Activated CD4-positive, alpha-beta T cell treated with anti-CD3 and anti-CD28 coated beads, Interleukin-2, amount 50 U/mL, for 4 hours (primary cell): ENCODE measurements at places on chromosomes 3 and 15.

GRCh38 chr3:70927239-70927638, 614.8 kb upstream of the MDFIC2 start:
- no peak for DNase-seq

DNA sequence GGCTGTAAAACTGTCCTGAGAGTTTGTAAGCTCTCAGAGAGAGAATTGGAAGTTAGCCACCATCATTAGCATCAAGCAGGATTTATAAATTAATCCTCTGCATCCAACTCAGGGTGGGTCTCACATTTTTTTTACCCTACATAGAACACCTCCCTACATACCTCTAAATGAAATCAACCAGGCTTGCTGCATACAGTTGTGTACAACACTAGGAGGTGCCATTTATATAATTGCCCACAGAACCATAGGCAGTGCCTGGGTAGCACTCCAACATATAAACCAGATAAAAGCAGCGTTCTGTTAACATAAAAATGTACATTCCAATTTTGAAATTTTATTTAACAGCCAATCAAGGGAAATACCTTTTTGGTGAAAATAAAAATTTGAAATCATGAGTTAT, 48.2 kb upstream of the SELENOK start:
- DNase-seq, result no peak

DNA sequence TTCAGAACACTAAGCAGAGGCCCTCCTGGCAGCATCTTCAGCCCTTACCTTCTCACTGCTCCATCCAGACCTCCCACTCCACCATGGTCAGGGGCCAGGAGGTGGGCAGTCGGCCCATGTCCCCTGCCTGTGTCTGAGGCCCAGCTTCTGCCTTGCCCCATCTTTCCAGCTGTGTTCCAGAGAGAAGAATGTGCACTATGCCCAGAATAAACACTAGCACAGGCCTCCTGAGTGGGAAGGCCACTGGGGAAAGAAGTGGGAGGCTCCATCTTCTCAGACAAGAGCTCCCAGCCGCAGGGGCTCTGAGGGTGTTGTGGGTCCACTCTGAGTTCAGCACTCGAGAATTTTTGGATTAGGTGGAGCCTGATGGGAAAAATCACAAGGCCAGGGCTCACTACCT, 44.5 kb downstream of the ADCY5 start:
- no peak for DNase-seq

- no peak for DNase-seq
Observed at GRCh38 chr3:29064085-29064484, 216.8 kb upstream of the RBMS3 start.

DNA sequence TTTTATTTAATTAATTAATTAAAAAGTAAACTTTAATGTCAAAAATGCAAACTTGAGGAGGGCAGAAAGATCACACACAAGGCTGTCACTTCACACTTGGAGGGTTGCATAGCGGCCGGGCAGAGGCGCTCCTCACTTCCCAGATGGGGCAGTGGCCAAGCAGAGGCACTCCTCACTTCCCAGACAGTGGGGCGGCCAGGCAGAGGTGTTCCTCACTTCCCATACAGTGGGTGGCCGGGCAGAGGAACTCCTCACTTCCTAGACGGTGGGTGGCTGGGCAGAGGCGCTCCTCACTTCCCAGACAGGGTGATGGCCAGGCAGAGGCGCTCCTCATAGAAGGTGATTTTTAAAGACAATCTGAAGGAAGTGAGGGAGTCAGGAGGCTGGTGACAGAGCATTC, 277.5 kb downstream of the PDCD6IP start:
- DNase-seq, result no peak

DNA sequence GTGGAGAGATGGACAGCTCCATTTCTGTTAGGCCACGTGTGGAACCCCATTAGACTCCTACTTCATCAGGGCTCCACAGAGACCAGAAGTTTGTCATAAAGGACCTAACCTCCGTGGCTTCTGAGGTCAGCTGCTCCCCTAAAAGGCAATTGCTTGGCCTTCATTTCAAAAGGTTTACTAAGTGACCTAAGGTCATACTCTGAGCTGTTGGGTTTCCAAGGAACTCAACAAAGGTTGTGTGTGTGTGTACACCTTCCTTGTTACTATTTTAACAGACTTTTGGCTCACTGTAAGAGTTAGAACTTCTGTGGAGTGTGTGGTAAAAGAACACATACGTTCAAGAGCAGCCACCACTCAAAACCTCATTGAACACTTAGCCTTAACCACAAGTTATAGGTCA, 73.9 kb downstream of the SEC22A start:
- no peak for DNase-seq

DNA sequence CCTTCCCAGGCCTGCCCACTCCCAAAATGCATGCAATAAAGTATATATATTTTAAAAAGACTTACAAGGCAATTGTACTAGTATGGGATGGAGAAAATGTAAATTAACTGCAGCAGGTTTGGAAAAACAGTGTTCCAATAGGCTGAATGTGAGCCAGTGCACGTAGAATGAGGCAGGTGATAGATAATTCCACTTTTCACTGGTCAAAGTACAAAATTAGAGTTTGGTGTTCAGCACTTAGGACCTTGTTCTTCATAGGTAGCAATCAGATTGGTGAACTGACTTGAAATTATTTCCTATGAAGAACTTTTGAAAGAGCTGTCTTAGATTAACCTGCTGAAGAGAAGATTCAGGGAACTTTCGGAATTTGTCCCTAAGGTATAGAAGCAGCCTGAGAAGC, 1.9 kb downstream of the WDR48 start:
- DNase-seq, result no peak

DNA sequence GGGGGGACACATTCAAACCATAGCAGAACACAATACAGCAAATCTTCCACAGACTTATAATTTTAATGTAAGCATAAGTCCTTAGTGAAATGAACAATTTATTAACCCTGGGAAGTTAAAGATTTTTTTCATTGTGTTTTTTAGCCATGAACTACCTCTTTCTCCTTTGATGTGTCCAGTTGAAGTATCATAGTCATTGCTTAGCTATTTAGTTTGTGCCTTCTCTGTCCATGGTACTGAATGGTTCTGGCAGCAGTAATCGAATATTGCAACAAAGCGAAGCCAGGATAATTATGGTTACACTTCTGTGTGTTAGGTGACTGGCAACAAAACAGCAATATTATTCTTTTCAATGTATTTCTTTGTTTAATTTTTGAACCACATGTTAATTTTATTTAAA, 403.0 kb upstream of the ONECUT1 start:
- DNase-seq, result no peak

DNA sequence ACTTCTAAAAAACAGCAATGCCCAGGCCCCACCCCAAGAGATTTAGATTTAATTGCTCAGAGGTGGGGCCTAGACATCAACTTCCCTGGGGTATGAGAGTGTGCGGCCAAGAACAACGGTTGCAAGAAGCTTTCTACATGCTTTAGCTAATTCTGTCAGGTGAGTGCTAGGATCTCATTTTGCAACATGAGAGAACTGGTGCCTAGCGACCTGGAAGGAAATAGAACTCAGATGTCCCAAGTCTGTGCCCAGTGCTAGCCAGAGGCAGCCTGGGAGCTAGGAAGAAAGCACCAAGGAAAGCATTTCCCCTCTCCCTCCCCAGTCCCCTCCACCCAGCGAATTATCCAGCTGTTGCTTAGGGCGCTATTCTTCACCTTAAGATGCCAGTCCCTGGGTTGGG, 22.9 kb upstream of the HRH1 start:
- DNase-seq, result no peak

GRCh38 chr3:30227571-30228301, 378.7 kb upstream of the TGFBR2 start:
- DNase-seq, result no peak

DNA sequence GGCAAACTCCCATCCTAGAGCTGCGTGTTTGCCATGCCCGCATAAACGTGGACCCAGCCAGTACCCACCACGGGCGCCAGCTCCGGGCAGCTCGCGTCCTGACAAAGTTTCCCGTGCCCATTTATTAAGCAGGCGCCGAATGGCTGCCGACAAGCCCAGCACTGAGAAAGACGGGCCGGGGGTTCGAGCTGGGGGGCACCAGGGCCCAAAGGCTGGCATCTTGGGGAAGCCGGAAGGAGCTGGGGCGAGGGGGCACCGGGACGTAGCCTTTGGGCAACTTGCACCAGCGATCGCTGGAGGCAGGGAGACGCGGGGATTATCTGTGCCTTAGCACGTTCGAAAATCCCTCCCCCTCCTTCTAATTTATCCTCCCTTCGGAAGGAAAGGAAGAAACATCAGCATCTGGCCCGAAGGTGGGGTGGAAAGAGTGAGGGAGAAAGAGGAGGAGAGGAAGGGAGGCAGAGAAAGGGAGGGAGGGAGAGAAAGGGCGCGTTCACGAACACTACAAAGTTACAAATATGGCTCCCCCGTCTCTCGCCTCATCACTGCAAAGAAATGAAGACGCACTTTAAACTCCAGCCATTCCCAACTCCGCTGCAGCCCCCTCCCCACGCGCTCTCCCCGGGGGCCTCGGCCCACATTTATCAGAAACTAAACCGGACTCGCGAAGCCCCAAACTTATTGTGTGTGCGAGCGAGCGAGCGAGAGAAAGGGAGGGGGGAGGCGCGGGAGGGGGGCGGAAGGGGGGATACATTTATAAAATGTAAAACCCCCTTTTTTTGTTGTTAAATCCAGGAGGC, 1.0 kb downstream of the ANP32A start:
- peak; percentile 19 for DNase-seq

DNA sequence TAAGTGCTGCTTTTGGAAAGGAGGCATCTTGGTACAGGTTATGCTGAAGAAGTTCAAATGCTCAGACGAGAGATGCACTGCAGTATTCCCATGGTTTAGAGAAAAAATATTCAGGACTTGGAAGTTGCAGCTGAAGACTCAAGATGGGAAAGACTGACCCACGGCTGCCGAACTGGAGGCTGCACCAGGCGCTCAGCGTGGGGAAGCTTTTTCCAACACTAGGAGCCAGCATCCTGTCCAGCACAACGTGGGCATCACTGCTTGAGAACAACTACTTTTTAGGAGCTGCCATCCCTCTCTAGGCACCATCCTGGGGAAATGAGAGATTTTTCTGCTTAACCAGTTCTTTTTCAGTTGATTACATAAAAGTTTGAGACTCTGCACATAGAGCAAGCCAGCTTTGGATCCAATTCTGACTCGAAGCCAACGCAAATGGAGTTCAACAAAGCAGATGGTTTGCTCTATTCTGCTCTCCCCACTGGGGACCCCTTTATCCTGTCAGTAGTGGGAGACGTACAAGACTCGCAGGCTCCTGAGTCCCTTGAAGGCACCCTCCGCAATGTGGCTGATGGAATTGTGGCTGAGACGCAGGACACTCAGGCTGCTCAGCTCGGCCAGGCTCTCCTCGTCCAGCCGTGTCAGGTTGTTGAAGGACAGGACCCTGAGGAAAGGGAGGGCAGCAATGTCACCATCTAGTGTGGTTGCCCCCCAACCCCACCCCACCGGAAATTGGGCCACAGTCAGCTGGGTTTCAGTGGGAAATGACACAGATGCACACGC, 93.8 kb downstream of the LRIG1 start:
- DNase-seq, result no peak

- no peak for DNase-seq
Observed at GRCh38 chr15:89616228-89616627, 39.0 kb downstream of the KIF7 start.

- no peak for DNase-seq
Observed at GRCh38 chr15:70587896-70588567, 175.3 kb downstream of the UACA start.

DNA sequence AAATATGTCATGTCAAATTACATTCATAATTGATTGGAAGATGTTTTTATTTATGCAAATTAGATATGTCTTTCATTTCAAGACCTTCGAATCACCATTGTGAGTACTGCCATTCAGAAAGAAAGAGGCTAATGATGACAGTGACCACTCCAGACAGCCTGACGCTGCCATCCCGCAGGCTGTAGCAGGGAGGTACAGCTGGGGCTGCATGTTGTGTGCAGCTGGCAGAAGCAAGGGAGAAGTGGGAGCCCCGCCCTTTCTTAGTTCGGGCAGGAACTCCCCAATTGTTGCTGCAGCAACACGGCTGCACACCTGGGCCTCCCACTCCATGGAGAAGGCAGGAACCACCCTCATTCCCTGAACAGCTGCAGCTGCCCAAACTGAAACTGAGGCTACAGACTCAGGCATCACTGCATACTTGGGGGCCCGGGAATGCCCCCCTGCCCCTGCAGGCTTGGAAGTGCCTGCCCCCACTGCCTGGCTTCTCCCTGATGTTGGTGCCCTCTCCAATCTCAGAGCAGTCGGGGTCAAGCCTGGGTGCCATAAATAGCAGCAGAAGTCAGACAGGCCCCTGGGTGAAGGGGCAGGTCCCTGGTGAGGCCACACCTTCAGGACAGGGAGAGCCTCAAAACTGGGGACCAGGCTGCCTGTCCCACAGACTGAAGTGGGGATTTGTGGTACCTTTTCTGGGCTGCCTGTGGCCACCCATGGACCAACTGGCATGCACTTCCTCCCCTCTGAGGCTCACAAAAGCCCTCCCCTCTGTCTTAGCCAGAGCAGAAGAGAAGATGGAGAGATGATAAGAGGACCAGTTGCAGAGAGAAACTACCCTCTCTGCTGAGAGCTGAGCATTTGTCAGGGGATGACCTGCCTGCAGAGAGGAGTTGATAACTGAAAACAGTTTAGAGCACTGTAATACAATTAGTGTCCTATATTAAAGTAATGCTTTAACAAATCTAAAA, 964.6 kb downstream of the SI start:
- no peak for DNase-seq

DNA sequence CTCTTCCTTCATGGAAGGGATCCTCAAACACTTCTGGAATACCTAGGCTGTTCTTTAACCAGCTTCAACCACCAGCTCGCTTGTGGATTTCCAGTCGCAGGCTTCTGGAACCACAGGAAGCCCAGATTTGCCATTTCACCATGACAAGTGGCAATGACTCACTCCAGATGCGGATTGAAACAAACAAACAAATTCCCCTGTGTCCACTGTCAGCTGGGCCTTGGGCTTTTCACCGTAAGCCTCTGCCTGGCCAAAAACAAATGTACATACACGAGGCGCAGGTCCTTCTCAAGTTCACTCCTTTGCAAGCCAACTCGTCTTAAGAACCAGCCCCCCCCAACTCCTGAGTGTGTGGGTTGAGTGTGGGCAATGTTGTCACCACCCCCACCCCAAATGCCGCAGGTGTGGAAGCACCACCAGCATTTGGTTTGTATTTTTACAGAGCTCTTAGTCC, 8.8 kb downstream of the BCL6 start:
- DNase-seq, result no peak
